ENCODE measurements at places on chromosomes 6 and 20. TPM values are rescaled to one million over a fixed set of nuclear protein-coding genes. Genes with fewer than 3 reads are reported as not detected.

Gene TFAP2A
- 77.0 TPM for total RNA-seq

Gene BPIFB1
- total RNA-seq: 8.5 TPM

Gene CPNE5
- total RNA-seq: not detected

- DNase-seq: no peak
Observed at GRCh38 chr6:15473174-15473573, 189.7 kb downstream of the DTNBP1 start.

DNA sequence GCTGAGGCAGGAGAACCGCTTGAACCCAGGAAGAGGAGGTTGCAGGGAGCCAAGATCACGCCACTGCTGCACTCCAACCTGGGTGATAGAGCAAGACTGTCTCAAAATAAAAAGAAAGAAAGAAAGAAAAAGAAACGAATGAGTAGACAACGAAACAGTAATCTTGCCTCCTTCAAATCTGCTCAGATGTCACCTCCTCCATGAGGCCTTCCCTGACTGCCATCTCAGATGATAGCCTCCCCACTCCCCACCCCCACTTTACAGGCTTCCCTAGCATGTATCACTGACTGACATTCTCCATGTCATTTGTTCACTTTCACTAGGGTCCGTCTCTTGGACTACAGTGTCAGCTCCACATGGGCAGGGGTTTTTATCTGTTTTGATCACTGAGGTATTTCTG is 36.4 kb downstream of the C20orf203 start:
- no peak for DNase-seq

Gene ATF6B
- 196 TPM for total RNA-seq

DNA sequence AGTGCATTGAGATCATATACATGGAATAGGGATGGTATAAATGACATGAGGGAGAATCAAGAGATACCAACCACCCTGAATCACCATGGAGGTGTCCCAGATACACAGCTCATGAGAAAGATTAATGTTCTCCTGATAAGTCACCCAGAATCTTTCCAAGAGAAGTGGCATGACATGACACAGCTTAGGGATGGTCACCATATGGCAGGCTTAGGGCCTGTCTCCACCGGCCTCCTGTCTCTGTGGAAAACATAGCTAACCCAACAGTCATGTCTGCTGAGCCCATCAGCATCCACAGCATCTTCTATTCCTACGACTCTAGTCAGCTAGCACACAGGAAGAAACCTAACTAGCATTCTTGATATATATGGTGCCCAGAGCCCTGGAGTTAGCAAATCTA is 133.3 kb downstream of the IPCEF1 start:
- DNase-seq: no peak

DNA sequence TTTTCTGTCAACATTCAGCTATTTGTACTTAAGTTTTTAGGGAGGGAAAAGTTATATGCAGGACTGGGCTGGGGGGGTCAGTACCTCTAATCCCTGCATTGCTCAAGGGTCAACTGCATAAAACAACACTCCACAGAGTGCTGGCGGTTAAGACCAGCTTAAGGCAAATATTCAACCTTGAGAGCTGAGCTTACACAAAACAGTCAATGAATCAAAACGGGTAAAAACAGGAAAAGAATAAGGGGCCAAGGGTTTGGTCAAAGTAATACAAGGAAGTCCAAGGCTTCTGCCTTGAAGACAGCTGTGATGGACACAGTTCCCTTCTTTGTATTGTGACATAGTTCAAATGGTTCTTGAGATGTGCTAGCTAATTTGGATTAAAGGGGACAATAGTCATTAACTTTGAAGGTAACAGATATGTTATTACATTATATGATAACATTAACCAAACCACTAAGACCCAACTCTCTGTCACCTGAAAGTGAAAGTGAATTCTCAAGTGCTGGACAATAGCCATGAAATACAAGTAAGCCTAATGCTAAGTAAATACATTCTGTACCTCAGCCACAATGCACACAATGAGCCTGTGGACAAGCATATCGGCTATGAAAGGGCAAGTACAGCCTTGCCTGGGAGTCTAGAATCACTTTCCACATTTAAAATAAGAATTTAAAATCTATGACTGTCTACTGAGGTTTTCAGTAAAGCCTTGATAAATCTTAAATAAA is 106.8 kb downstream of the PDE10A start:
- DNase-seq: peak; percentile 46

Gene TMEM170B
- 2.2 TPM for total RNA-seq

Gene ZFP57
- 0.83 TPM for total RNA-seq

Gene TSPO2
- not detected for total RNA-seq

Gene CLVS2
- not detected for total RNA-seq

DNA sequence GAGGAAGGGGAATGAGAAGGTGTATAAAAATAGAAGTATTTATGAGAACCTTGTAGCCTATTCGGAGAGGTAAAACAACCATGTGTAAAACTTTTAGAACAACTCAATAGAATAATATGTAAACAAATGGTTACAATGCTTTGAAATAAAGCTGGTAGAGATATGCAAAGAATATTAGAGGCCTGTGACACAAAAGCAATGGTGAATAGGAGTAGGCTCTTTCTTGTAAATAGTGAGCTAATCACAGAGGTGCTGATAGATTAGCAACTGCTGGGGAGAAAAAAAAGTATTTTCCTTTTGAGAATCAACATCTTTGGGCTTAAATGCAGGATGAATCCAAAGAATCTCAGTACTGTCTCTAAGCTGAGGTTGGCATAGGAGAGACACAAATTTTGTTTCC is 7.0 kb downstream of the TMEM200A start:
- no peak for DNase-seq

GRCh38 chr6:127402890-127403617 is 56.1 kb downstream of the KIAA0408 start:
- DNase-seq: no peak

Gene RFX6
- total RNA-seq: not detected

- DNase-seq: no peak
Observed at GRCh38 chr6:75188221-75188925, 17.5 kb downstream of the COL12A1 start.

GRCh38 chr6:167846997-167847606 is 20.4 kb downstream of the AFDN start:
- DNase-seq: no peak

GRCh38 chr20:38874460-38875174 is 51.6 kb upstream of the FAM83D start:
- no peak for DNase-seq

Data from Calu3 (cell line).